Stimulated activated naive CD4-positive, alpha-beta T cell treated with Interleukin-2 at 50 U/mL for 16 hours (primary cell): ENCODE measurements at places on chromosomes 5 and 9.

DNA sequence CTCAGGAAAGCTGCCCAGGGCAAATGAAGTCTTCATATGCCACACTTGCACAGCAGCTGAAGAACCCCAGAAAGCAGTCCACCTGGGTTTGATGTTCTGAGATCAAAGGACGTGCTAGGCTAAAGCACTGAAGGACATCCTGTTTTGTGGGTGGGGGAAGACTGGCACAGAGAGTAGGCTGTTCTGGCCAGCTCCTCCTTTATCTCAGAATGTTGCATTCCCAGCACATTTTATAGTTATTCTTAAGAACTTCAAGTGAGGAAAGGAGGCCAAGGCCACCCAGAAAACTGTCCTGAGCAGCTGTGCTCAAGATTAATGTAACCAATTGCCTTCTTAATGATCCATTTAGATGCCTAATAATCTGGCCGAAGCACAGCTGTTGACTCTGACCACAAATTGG lies 10.9 kb downstream of the SHOC1 start:
- DNase-seq: no peak

DNA sequence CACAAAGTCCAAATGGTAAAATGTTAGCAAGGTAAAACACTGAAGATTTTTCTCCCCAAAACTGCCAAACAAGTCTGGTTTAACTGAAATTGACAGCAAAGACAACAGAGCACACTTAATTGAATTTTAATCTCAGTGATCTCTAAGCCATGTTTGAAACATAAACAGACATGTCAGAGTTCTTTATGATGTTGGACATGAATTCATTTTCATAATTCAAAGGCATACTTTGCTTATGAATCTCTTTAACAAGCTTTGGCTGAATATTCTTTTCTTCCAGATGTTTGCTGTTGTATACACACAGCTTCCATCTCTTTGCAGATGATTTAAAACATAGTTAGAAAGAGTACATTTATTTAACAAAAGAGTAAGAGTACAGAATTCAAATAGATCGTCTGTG lies 509.1 kb downstream of the RAB3C start:
- no peak for DNase-seq

GRCh38 chr5:57429513-57430120 lies 53.0 kb downstream of the ACTBL2 start:
- DNase-seq: no peak

DNA sequence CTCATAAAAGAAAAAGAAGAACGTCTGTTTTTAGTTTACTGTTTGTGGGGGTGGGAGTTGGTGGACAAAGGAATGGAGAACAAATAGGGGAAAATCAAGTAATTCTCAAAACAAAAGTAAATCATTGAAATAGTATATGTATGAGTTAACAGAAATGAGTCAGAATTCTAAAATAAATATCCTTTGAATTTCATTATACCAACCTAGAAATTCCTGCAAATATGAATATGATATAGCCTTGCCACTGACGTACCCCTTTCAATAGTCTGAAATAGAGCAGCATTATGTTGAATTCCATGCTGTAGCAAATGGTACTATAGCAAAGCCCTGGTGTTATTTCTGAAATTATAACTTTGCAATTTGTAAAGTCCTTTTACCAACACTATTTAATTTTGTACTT lies 29.6 kb upstream of the DTWD2 start:
- DNase-seq: no peak

DNA sequence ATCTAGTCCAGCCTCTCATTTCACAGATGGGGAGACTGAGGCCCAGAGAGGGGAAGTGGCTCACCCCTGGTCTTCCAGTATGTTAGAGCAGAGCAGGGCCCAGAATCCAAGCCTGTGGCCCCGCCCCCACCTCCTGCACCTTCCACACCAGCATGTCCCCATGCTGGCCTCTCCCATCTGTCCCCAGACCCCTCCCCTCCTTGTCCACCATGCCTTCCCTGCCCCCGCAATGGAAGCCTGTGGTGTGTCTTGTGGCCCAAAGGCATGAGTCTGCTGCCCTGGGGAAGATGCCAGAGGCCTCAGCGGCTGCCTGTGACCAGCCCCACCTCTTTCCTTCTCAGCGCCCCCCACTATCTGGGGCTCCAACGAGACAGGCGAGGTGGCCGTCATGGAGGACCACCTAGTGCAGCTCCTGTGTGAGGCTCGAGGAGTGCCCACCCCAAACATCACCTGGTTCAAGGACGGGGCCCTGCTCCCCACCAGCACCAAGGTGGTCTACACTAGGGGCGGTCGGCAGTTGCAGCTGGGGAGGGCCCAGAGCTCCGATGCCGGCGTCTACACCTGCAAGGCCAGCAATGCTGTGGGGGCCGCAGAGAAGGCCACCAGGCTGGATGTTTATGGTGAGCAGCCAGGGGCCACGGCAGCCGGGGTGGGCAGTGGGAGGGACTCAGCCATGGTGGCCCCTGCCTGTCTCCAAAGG lies 87.2 kb downstream of the HMCN2 start:
- no peak for DNase-seq

GRCh38 chr9:34479431-34479866 lies 20.8 kb downstream of the DNAI1 start:
- DNase-seq: no peak

DNA sequence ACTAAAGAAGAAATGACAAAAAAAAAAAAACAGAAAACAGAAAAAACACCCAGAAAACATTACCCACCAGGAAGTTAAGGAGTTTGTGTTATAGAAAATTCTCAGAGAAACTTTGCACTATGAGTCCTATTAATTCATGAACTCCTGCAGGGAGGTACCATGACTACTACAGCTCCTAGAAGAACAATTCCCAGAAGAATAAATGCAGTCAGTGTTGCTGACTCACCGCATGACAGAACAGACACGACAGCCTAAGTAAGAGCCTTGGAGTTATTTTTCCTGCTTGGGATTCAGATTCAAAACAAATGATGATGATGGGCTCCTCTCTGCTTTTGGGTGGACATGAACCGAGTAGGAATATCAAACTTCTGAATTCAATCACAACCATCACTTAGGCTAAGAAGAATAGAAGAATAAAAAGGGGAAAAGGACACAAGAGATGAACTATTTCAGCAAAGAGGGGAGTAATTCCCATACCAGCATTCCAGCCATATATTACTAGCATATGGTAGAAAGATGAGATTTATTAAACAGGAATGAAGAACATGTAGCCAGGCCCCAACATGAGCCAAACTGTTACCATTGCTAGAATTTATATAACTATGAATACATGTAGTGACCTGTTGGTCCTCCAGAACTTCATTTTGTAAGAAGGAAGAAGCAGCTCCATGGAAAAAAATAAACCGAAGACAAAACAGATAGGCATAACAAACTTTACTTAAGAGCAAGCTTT lies 209.6 kb upstream of the PDE4D start:
- no peak for DNase-seq

DNA sequence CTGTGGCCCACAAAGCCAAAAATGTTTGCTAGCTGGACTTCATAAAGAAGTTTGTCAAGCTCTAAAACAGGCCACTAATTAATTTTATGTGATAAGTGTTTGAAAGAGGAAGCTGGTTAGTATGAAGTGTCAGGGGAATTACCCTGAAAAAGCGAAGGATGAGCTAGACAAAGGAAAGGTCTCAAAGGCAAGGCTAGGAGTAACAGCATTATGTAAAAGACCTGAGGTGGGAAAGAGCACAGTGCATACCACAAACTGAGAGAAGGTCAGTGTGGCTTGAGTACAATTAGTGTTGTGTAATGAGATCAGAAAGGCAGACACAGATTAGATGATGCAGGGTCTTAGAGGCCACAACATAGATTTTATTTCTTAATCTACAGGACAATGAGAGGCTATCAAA lies 29.6 kb downstream of the RC3H2 start:
- DNase-seq: no peak

GRCh38 chr5:96080557-96080956 lies 118.9 kb upstream of the ELL2 start:
- DNase-seq: no peak

GRCh38 chr5:55320571-55320970 lies 12.8 kb downstream of the MTREX start:
- DNase-seq: no peak

- DNase-seq: no peak
Measured at GRCh38 chr9:135338546-135338945, 141.0 kb upstream of the PPP1R26 start.

GRCh38 chr5:89080467-89081116 lies 197.6 kb upstream of the MEF2C start:
- no peak for DNase-seq

GRCh38 chr9:131755541-131756198 lies 15.8 kb upstream of the RAPGEF1 start:
- peak; percentile 82 for DNase-seq

GRCh38 chr5:140791089-140791488 lies 3.6 kb upstream of the PCDHA2 start:
- DNase-seq: no peak

DNA sequence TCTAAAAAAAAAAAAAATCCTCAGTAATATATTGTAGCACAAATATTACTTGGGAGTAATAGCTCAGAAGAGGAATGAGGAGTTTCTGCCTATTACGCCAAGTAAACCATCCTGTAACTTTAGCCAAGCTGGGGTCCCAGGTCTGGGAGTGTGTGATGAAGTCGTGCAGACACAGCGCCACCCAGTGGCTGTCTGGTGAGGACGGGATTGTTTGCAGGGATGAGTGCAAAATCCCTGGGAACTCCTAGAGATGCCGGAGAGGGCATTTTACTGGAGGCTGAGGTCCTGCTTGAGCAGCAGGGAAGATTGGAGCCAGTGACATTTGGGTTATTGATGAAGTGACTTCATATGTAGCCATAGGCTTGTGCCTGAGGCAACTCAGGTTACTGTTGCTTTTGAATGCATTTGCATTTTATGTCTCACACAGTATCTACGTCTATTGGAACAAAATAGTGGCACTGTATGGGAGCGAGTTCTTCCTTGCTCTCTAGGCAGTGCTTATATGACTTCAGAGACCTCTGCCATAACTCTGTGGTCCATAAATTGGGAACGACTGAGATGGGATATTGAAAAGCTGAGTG lies 72.8 kb downstream of the PSAT1 start:
- DNase-seq: peak; percentile 17

DNA sequence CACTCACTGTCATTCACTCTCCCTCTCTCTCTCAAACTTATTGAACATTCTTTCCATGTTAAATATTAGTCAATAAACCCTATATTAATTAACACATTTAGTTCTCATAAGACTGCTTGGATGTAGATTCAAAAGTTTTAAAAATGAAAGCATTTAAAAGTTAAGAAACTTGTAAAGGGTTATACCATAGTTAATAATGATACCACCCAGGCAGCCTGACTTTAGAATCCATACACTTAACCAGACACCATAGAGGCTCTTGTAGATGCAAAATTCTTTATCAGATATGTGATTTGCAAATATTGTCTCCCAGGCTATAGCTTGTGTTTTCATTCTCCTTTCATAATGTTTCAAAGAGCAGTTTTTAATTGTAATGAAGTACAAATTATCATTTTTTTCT lies 335.8 kb upstream of the ACTBL2 start:
- no peak for DNase-seq

DNA sequence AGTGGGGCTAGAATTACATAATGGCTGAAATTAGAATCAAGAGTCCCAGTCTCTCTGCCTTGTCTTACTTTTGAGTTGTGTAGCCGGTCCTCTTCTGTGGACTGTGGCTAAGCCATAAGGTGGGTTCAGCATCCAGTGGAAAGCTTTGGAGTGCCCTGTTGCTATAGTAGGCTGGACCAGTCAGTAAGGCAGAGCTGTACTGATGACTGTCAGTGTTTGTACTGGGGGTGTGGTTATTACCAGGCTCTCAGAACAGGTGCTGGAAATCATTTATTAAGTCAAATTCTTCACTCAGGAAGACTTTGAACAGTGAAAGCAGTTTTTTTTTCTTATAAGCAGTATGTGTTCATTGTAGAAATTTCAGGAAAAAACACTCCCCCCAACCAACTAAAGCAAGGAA lies 129.4 kb downstream of the ZSWIM6 start:
- no peak for DNase-seq

DNA sequence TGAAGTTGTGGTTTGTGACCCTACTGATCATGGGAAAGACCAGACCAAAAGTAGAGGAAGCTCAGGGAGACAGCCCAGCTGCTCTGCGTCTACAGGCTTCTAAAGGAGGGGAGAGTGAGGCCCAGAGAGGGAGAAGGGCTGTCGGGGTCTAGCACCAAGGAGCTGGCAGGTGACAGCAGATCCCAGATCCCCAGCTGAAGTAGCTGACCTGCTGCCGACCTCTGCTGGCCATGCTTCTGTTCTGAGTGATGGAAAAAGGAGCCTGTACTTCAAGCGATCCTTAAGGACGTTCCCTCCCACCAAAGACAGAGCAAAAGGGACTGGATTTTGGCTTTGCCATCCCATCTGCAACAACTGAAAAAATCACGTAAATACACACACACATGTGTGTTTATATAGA lies 22.7 kb upstream of the QSOX2 start:
- DNase-seq: no peak

- no peak for DNase-seq
Measured at GRCh38 chr5:137565450-137565849, 66.3 kb upstream of the SPOCK1 start.

DNA sequence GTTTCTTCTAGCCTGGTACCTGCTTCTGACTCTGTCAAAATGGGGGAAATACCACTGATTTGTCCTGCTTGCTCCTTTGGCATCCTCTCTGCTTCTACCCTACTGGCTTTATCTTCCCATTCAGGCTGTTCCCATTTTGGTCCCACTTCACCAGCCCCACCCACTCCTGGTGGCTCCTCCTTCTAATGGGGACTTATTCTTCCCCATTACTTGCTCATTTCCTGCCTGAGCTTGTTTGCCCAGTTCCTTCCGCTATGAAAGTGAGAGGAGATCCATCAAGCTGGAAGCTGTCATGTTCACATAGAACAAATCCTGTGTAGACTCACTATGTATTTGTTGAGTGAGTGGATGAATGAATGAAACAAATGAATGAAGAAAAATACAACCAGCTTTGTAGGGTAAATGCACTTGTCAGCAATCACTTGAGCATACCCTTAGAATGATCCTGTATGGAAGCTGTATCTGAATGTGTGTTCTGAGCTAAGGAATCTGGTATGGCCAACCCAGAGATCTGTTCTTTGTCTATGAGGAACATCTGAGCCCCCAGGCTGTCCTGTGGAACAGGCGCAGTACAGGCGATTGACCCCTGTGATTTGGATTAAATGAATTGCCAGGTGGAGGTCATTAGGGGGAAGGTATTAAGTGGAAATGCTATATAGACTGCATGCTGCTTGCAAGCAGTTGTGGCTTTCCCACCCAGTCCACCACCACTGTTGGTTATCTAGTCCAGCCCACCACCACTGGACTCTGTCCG lies 89.5 kb downstream of the APBA1 start:
- no peak for DNase-seq

DNA sequence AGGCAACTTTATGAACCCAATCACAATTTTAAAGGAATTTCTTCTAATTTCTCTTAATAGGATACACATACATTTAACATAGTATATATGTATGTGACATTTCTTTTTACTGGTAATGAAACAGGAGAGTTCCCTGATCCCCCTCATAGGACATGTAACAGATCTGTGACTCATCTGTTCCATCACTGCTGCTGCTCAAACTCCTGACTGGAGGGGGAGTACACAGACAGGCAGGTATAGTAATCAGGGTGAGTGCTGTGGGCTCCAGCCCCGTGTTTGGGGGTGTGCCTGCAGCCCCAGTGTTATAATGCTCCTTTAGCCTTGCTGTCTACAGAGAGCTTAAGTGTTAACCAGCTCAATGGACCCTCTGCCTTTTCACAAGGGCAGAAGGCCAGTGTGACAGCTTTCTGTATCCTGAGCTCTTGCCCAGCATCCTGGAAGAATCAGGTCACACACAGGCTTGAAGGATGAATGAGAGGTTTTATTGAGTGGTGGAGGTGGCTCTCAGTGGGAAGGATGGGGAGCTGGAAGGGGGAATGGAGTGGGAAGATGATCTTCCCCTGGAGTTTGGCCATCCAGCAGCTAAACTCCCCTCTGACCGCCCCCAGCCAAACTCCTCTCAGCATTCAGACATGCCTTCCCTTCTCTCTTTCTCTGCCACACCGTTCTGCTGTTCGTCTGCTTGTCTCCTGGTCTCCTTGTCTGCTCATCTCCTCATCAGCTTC lies 161.3 kb downstream of the ZNF608 start:
- DNase-seq: no peak
